ENCODE measurements at places on chromosomes 3 and 15. TPM values are rescaled to one million over a fixed set of nuclear protein-coding genes. Genes with fewer than 3 reads are reported as not detected.

PPP1R14D gene
- not detected for total RNA-seq

CELSR3 gene
- 0.33 TPM for total RNA-seq

BLOC1S6 gene
- total RNA-seq: 35.0 TPM

LYSMD2 gene
- 6.8 TPM for total RNA-seq

ROBO2 gene
- total RNA-seq: 0.29 TPM

FGD5 gene
- total RNA-seq: 30.5 TPM

XCR1 gene
- not detected for total RNA-seq

IGSF11 gene
- total RNA-seq: 3.6 TPM

TUBGCP4 gene
- 12.2 TPM for total RNA-seq

PYDC2 gene
- not detected for total RNA-seq

MCTP2 gene
- total RNA-seq: 1.0 TPM

CIP2A gene
- total RNA-seq: 3.1 TPM

FBXO40 gene
- total RNA-seq: 196 TPM

HES1 gene
- total RNA-seq: 22.8 TPM

CHCHD4 gene
- total RNA-seq: 25.7 TPM

C3orf33 gene
- 7.9 TPM for total RNA-seq

RUBCN gene
- total RNA-seq: 18.9 TPM
